ENCODE measurements at places on chromosomes 6 and 20. TPM values are rescaled to one million over a fixed set of nuclear protein-coding genes. Genes with fewer than 3 reads are reported as not detected.
A peak's percentile ranks its signal among the peaks of the same experiment; 100 is the strongest.

DNA sequence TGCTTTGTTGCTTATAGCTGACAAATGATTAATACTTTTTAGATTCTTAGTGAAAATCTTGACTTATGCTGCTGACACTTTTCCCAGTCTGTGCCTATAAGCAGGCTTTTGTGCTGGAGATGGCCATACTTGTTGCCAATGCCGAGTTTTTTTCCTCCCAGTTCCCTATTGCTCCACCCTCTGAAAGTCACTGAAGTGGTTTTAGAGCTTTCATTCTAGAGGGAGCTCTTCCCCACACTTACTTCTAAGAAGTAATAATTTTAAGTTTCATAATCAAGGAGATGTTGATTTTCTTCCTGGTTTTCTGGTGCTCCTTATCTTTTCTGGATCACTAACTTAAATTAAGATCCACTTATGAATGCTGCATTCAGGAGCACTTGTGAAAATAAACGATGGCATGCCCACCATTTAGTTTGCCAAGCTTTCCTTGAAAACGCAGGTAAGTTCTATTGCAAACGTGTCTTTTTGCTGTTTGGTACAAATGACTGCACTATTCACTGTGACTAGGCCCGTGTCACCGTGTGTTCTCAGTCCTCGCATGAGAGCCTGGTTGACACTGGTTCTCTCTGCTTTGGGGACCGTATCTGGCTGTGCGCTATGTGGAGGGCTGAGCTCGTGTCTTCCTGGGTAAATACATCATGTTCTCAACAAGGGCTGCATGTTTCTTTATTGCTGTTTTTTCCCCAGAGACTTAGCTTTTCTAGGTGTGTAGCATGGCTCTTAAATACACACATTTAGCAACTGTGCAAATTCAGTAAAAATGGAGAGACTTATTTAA, 50.2 kb downstream of the GFRA4 start:
- H3K27me3 ChIP-seq, result no peaks in the 10 kb centered on the region
- H3K27ac ChIP-seq, result no peak overlapping the region
- H3K4me1 ChIP-seq, result peaks cover 6% of the 10 kb centered on the region
- no peaks in the 10 kb centered on the region for H3K36me3 ChIP-seq
- no peak for DNase-seq
- H3K4me3 ChIP-seq, result no peak overlapping the region

DNA sequence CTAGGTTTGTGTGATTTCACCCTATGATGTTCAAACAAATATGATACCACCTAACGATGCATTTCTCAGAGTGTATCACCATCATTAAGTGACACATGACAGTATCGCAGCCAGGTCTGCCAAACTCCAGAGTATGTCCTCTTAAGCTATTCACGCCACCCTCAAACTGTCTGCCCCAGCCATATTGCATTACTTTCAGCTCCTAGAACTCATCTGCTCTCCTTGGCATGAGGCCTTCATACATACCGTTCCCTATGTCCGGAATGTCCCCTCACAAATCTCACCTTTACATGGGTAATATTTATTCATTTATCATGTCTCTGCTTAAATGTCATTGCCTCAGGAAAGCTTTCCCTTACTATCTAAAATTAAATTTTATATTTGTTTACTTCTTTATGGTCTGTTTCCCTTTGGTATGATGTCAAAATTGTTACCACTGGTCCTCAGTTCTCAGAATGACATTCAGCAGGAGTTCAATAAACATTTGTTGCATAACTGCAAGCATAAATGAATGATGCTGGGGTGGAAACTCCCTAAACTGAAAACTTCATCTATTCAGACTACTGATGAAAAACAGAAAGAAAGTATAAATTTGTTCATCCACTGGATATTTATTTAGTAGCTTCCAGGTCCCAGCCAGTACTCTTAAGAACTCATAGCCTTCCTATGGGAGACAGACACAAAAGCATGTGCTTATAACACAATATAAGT, 3.2 kb downstream of the SESN1 start:
- H3K4me3 ChIP-seq, result peak overlapping the region; percentile 58
- no peak for DNase-seq
- H3K4me1 ChIP-seq, result peaks cover 49% of the 10 kb centered on the region
- no peaks in the 10 kb centered on the region for H3K36me3 ChIP-seq
- H3K27me3 ChIP-seq, result no peaks in the 10 kb centered on the region

GRCh38 chr6:155033021-155033791, 38.1 kb downstream of the TIAM2 start:
- no peak for DNase-seq
- peaks cover 17% of the 10 kb centered on the region for H3K4me1 ChIP-seq

DNA sequence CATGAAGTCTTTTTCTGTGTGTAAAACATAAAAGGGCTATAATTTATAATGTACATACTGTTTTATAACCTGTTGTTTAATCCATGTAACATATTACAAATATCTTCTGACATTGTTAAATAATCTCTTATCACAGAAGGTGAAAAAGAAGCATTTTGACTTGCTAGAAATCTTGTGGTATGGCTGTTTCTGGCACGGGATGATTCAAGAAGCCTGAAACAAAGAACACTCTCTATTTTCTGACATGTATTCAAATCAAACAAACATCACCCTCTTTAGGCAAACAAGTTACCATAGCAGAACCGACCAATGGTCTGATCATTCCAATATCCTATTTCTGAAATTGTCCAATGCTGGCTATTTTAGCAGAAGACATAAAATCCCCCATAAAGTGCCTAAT, 55.4 kb downstream of the HS3ST5 start:
- no peaks in the 10 kb centered on the region for H3K4me1 ChIP-seq
- DNase-seq, result no peak
- no peak overlapping the region for H3K27ac ChIP-seq
- no peaks in the 10 kb centered on the region for H3K27me3 ChIP-seq

GRCh38 chr6:155024391-155025027, 29.4 kb downstream of the TIAM2 start:
- no peaks in the 10 kb centered on the region for H3K36me3 ChIP-seq
- peaks cover 10% of the 10 kb centered on the region for H3K4me1 ChIP-seq
- no peak overlapping the region for H3K4me3 ChIP-seq
- no peak overlapping the region for H3K27ac ChIP-seq
- no peak for DNase-seq
- no peaks in the 10 kb centered on the region for H3K27me3 ChIP-seq

GRCh38 chr6:147508042-147508865, at the start of gene SAMD5:
SAMD5 (plus strand) TSS chr6:147508690; CDS start chr6:147508929, 239 bp downstream.
- no peaks in the 10 kb centered on the region for H3K36me3 ChIP-seq
- H3K27me3 ChIP-seq, result no peaks in the 10 kb centered on the region
- peak within 1 kb of the TSS; percentile 53 for H3K27ac ChIP-seq
- H3K4me3 ChIP-seq, result peak within 1 kb of the TSS; percentile 71
- peaks cover 20% of the 10 kb centered on the region for H3K4me1 ChIP-seq
- no peak for DNase-seq

DNA sequence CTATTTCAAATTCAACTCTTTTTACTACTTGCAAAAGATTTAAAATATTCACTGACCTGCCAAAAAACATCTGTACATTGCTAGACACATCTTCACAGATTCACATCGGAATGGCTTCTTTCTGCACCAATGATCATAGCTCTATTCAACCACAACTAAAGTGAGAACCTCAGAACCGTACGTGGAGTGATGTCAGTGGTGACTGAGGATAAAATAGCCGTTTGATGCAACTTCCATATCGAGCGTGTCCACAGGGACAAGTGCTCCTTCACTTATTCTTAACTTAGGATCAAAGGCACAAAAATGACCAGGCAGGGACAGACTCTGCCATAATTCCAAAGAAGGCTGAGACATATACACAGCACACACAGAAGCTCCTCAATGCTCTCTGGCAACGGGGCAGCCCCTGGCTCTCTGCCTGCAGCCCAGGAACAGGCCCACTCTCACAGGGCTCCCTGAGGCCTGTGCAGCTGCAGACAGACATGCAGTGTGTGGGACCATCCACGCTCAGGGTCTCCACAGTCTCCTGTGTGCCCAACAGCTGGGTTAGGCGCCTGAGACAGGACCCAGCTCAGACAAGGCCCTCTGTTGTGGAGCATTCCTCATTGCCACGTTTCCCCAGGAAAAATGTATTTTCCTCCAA, 22.8 kb downstream of the FYN start:
- no peaks in the 10 kb centered on the region for H3K36me3 ChIP-seq
- H3K27ac ChIP-seq, result no peak overlapping the region
- DNase-seq, result no peak
- H3K4me3 ChIP-seq, result no peak overlapping the region
- no peaks in the 10 kb centered on the region for H3K27me3 ChIP-seq

- no peak for DNase-seq
- no peaks in the 10 kb centered on the region for H3K4me1 ChIP-seq
- no peak overlapping the region for H3K27ac ChIP-seq
These were observed 236.5 kb downstream of the CDKAL1 start for GRCh38 chr6:20770773-20771172.

GRCh38 chr6:127980996-127981395, 80.1 kb upstream of the THEMIS start:
- H3K4me1 ChIP-seq, result no peaks in the 10 kb centered on the region
- no peak overlapping the region for H3K27ac ChIP-seq
- no peak for DNase-seq
- no peaks in the 10 kb centered on the region for H3K27me3 ChIP-seq
- H3K36me3 ChIP-seq, result peaks cover 30% of the 10 kb centered on the region

GRCh38 chr20:46154305-46154704, 36.2 kb downstream of the CD40 start:
- H3K4me1 ChIP-seq, result no peaks in the 10 kb centered on the region
- no peak overlapping the region for H3K27ac ChIP-seq
- no peak for DNase-seq
- H3K36me3 ChIP-seq, result no peaks in the 10 kb centered on the region
- H3K4me3 ChIP-seq, result no peak overlapping the region
- no peaks in the 10 kb centered on the region for H3K27me3 ChIP-seq

- no peak overlapping the region for H3K4me3 ChIP-seq
- peak overlapping the region; percentile 73 for H3K27ac ChIP-seq
These were observed 8.4 kb upstream of the E2F1 start for GRCh38 chr20:33694639-33695012.

DNA sequence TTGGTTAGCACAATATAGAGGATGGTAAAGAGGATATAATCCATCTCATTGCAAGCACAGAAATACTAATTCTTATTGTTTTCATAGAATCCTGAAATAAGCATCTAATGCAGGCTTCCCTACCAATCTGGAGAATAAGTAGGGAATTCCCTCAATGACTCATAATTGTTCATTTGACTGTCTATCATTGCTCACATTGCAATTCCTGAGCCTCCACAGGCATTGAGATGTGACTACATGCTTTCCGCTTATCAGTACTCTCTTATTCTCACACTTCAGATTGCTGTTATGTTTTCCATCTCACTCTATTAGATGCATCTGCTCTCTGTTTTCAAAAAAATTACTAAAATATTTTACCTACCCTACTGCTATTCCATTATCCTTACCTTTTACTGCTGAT, 216.2 kb upstream of the PRSS16 start:
- no peak for DNase-seq
- no peaks in the 10 kb centered on the region for H3K4me1 ChIP-seq
- H3K4me3 ChIP-seq, result no peak overlapping the region
- H3K36me3 ChIP-seq, result no peaks in the 10 kb centered on the region
- no peak overlapping the region for H3K27ac ChIP-seq

- H3K27me3 ChIP-seq, result no peaks in the 10 kb centered on the region
- no peak for DNase-seq
These were observed 67.1 kb downstream of the ESF1 start for GRCh38 chr20:13717631-13718044.

GRCh38 chr6:36975231-36976006, 10.6 kb downstream of the MTCH1 start:
- H3K27ac ChIP-seq, result peak overlapping the region; percentile 86
- H3K36me3 ChIP-seq, result no peaks in the 10 kb centered on the region
- H3K4me1 ChIP-seq, result peaks cover 59% of the 10 kb centered on the region
- H3K27me3 ChIP-seq, result no peaks in the 10 kb centered on the region
- DNase-seq, result no peak

DNA sequence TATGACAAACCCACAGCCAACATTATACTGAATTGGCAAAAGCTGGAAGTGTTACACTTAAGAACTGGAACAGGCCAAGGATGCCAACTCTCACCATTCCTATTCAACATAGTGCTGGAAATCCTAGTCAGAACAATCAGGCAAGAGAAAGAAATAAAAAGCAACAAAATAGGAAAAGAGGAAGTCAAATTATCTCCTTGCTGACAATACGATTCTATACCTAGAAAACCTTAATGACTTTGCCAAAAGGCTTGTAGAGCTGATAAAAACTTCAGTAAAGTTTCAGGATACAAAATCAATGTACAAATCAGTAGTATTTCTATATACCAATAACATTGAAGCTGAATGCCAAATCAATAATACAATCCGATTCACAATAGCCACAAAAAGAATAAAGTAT, 32.4 kb downstream of the OR5V1 start:
- no peak for DNase-seq
- H3K36me3 ChIP-seq, result no peaks in the 10 kb centered on the region
- H3K4me1 ChIP-seq, result no peaks in the 10 kb centered on the region
- no peak overlapping the region for H3K27ac ChIP-seq
- H3K27me3 ChIP-seq, result no peaks in the 10 kb centered on the region
- H3K4me3 ChIP-seq, result no peak overlapping the region

GRCh38 chr20:39661833-39662232, 699.7 kb downstream of the DHX35 start:
- H3K27ac ChIP-seq, result no peak overlapping the region
- no peaks in the 10 kb centered on the region for H3K27me3 ChIP-seq
- no peaks in the 10 kb centered on the region for H3K4me1 ChIP-seq
- H3K4me3 ChIP-seq, result no peak overlapping the region

- peak overlapping the region; percentile 60 for H3K27ac ChIP-seq
- H3K27me3 ChIP-seq, result no peaks in the 10 kb centered on the region
- H3K4me3 ChIP-seq, result no peak overlapping the region
- DNase-seq, result peak; percentile 84
- peaks cover 3% of the 10 kb centered on the region for H3K36me3 ChIP-seq
These were observed 21.2 kb upstream of the PYGB start for GRCh38 chr20:25226433-25227316.

DNA sequence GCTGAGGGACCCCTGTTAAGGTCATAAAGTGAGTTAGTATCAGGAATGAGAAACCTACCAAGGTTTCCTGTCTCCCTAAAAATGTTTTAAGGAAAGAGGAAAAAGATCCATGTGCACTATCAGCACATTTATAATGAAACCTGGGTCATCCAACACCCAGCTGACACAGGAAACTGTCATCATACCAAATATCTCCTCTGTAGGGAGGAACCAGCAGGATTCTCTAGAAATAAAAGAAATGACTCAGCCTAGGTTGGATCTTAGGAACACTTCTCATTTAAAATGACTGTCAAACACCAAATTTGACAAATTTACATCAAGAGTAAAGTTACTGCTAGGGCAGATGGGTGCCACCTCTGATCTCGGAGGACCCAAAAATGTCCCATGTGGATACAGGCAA, 21.7 kb downstream of the GFOD1 start:
- no peak for DNase-seq
- no peaks in the 10 kb centered on the region for H3K36me3 ChIP-seq
- H3K27ac ChIP-seq, result no peak overlapping the region
- H3K27me3 ChIP-seq, result no peaks in the 10 kb centered on the region

ARID1B gene
- total RNA-seq, result 141 TPM

SASH1 gene
- total RNA-seq, result 86.4 TPM

CST9 gene
- not detected for total RNA-seq

ASIP gene
- total RNA-seq, result not detected

FOXA2 gene
- total RNA-seq, result not detected

MAN1A1 gene
- 71.2 TPM for total RNA-seq

ROMO1 gene
- 248 TPM for total RNA-seq

KIZ gene
- total RNA-seq, result 25.0 TPM

CSNK2B gene
- total RNA-seq, result 219 TPM

PARD6B gene
- 4.7 TPM for total RNA-seq

BHLHE23 gene
- not detected for total RNA-seq
